Stimulated activated naive CD4-positive, alpha-beta T cell treated with Interleukin-2 at 50 U/mL for 16 hours (primary cell): ENCODE measurements at places on chromosomes 12 and 14.

DNA sequence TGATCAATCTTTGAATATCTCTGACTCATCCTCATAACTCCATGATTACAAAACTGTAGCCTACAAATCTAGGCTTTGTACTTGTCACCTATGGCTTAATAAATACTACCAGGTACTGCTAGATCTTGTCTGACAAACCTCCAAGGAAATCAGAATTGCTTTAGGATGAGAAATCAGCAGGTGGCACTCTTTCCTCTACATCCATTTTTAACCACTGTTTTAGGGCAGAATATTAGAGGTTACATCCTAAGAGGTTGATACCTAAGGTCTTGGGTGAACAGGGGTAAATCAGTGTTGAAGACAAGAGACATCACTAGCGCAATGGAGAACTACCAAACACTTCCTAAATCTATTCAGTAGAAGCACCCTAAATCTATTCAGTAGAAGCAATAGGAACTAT lies 63.1 kb upstream of the SOX5 start:
- no peak for DNase-seq

GRCh38 chr12:3042826-3043225 lies 34.4 kb upstream of the TSPAN9 start:
- no peak for DNase-seq

DNA sequence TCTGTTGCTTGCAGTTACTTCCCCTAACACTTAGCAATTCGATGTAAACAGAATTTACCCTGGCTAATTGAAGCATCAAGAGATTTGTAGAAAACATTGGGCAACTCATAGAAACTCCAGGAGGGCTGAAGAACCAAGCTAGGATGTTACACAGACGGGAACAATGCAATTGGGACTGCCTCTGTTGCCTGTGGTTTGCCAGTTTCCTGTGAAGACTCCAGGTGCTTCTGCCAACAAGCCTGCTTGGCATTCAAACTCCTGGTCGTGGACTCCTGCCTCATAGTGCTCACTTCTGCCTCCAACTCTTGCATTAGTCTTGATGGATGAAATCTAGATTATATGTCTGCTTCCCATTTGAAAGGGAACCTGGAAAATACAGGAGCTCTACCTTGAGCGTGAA lies 246.0 kb downstream of the BMP4 start:
- no peak for DNase-seq

GRCh38 chr12:6465467-6466183 lies 4.9 kb downstream of the VAMP1 start:
- no peak for DNase-seq

DNA sequence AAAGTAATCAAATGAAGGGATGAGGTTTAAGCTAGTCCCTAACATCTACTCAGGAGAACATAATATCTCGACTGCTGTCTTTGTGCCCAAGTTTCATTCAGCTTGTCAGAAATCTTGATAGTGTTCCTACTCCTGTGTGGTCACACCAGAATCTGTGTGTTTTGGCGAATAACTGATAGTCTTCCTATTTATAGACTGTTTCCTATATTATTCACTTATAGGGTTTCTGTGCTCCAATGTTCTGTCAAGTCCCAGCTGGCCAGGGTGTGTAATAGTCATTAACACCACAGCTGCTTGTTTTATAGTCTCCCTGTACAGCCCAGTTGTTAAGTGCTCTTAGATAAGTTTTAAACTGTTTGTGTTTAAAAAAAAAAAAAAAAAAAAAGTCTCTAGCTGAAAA lies 45.9 kb downstream of the GPR135 start:
- DNase-seq = no peak

DNA sequence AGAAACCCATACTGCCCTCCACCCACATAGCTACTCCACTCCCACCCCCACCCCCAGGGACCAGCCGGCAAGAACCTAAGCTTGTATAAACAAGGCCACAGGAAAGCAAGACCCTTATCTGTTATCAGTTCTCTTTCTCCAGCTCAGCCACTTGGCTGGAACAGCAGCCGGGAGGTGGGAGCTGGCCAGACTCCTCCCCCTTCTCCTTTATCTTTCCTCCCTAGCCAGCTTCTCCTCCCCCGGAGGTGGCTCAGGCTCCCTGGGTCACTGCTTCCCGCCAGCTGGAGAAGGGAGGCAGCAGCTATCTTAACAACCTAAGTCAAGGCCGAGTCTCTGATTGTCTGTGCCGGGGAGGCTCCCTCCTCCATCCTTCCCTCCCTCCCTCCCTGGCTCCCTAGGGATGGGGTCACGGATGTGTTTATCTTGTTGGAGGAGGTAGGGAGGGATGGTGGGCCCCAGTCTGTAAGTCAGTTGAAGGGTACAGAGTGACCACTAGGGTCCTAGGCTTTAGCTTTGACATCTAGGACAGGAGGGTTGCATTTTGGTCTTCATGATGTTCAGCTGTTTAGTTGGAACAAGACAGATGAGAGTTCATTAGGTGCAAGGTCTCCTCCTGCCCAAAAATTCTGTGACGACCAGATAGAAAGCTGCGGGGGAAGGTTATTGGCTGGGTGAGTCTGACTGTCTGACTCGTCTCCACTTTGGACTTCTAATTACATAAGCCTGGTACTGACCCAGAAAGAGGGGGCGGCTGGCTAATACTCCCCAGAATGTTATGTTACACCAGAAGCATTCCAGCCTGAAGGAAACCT lies 29.7 kb downstream of the ZFP36L1 start:
- no peak for DNase-seq

DNA sequence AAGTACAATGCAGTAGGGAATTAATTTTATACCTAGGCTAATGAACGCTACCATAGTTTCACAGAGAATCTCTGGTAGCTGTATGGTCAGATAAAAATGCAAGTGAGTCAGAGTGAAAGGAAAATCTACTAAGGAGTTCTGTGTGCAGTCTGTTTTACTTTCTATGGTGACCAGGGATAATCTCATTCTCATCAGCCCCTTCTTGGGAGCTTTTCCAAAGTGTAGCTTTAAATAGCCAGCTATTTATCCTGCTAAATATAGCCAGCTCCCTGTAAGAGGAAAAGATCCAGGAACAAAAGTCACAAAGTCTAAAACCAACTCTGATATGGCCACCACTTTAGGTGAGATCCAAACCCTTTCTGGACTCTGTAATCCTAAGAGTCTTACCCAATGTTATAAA lies 75.5 kb downstream of the TMEM116 start:
- DNase-seq = no peak

- DNase-seq = no peak
Measured at GRCh38 chr14:99899578-99900178, 106.5 kb downstream of the EML1 start.

GRCh38 chr12:98471085-98471484 lies 44.3 kb upstream of the TMPO start:
- no peak for DNase-seq

GRCh38 chr14:74514471-74514941 lies 20.9 kb downstream of the ISCA2 start:
- no peak for DNase-seq

- no peak for DNase-seq
Measured at GRCh38 chr14:93369713-93370266, 22.8 kb downstream of the COX8C start.

DNA sequence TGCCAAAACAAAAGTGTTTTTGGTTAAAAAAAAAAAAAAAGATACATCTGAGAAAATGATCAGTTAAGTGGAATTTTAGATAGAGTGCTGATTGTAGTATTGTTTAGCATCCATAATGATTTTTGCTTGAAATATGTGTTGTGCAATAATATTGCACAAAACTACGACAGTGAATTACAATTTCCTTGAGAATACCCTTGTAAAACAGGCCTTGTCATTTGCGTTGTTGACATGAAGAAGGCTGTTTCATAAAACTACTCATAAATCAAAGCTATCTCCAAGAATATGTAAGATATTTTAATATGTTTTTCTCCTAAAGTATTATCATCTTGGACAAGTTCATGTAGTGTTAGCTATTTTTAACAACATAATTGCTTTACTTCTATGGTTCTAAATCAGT lies 1077.0 kb downstream of the LRFN5 start:
- DNase-seq = no peak

- DNase-seq = no peak
Measured at GRCh38 chr12:124179936-124180607, 114.8 kb upstream of the RFLNA start.
